ENCODE measurements at places on chromosomes 16 and 17.

- no peak for DNase-seq
Observed at GRCh38 chr16:27259710-27260109, 8.9 kb downstream of the NSMCE1 start.

GRCh38 chr17:35630530-35631148 is 43.5 kb downstream of the AP2B1 start:
- DNase-seq = no peak

DNA sequence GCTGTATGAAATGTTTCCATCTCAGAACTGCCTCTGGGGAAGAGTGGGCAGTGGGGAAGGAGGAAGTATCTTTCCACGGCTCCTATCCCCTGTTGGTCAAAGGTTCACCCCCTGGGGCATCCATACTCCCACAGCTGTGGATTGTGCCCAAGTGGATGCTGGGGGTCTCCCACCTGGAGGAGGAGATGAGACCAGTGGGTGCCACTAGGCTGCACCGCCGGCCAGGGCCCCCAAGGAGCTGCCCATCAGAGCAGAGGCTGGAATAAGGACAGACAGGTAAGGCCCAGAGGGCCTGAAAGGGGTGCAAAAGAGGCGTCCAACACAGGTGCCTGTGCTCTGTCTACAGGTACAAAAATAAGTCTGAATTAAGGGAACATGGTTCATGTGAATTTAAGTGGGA is 87.5 kb downstream of the WSCD1 start:
- no peak for DNase-seq

DNA sequence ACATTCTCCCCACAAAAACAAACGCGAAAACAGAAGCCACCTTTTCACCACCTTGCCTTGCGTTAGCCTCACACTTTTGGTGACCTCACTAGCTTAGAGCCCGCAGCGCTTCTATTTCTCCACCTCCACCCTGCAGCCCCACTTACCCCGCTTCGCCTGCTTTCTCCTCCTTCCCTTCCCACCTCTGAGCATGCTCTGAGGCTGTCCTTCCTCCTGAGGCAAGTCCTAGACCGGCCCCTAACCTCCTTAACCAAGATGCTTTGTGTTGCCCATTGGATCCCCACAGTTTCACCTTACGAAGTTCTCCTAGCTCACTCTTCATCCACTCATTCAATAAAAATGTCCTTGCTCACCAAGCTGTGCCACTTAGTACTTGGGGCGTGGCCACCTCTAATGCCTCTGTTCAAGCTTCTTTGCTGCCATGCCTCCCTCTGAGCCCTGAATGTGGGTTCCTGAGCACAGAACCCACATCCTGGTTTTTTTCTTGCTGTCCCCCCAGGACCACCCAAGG is 1.3 kb downstream of the GNGT2 start:
- no peak for DNase-seq

DNA sequence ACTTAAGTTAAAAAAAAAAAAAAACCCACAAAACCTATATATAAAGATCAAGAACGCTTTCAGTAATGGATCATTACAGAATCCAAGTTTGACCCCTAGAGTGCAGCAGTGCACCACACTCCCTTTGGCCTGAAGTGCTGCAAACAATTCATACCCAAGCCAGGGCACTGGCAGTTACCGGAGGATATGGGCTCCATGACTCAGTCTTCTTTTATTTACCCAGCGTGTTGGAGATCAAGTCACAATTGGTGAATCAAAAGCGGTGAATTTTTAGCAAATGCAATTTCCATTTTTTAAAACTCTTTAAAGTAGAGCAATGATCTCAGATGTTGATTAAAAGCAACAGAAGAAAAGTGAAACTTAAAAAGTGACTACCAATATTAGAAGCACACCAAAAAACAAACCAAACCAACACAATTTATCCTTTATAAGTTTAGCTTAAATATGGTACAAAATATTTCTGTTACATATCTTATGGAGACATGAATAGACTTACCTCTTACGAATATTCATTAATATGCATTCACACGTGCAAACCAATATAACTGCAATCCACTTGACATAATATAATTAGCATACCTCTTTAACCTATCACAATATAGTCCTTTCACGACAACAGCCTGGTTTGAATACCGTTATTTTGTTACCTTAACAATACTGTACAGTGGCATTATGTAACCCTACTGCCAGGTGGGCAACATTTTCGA is 46.3 kb downstream of the ZNF652 start:
- DNase-seq = peak; percentile 97

GRCh38 chr17:9918804-9919352 is 13.8 kb upstream of the RCVRN start:
- no peak for DNase-seq

DNA sequence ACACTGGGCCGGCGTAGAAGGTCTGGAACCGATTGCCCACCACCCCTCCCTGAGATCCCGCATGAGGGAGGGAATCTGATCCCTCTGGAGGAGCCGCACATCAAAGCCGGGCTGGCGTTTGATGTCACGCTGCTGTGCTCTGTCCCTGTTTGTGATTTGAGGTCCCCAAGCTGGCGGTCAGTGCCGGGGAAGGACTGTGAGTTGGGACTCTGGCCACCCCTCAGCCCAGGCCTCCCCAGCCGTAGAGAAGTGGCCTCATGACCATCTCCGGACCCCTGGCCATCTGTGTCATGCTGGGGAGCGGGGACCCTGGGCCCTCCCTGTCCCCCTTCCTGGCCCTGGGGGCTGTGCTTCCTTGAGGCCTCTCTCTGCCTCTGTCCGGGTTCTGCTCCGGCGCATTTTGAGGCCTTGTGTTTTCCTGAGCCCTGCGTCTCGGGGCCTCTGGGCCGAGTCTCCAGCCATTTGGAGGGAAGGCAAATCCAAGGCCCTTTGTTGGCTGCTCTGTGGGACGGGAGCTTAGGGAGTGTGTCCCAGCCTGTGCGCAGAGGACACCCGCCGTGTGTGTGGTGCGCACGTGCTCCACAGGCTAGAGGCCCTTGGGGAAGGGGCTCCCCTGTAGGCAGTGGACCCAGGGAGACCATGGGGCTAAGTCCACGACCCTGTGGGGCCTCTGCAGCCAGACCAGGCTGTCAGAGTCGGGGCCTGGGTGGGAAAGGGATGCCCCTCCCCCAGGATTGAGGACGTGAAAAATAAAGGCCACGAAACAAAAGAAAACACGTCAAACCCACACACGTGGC is 15.1 kb downstream of the ASPSCR1 start:
- no peak for DNase-seq

DNA sequence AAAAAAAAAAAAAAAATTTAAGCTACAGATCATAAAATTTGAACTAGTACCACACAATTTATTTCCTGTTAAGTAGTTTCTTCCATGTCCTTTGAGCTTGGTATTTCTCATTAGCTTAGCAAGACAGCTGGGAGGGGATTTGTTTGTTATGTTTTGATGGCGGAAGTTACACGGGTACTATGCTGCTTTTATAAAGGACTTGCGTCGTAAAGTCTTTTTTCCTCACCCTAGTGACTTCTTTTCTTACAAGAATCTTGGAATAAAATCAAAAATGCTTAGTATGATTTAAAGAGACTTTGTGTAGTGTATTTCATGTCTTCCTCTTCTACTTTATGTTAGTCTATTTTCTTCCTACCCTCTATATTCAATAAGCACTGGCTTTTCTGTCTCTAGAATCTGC is 89.1 kb downstream of the NLK start:
- no peak for DNase-seq

DNA sequence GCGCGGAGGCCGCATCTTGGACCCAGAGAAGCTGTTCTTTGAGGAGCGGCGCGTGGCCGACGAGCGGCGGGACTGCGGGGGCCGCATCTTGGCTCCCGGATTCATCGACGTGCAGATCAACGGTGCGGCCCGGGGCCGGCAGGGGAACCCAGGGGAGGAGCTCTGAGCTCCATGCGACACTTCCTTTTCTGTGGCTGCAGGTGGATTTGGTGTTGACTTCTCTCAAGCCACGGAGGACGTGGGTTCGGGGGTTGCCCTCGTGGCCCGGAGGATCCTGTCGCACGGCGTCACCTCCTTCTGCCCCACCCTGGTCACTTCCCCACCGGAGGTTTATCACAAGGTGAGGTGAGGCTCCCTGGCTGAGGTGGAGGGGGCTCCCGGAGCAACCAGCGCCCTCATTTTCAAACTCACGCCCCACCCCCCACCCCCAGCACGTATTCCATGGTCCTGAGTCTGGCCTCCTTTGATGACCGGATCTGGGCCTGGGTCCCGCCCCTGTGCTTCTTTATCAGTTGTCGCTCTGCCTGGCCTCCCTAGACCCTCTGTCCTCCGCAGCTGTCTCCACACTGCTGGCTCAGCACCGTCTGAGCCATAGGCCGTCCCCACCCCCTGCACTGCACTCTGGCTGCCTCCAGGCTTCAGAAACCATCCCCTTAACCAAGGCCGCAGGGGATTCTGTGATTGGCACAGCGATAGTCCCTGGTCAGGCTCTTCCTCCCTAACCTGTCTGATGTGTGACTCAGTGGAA is 787 bp downstream of the AMDHD2 start:
- DNase-seq = no peak

- DNase-seq = no peak
Observed at GRCh38 chr17:825216-825615, 43.1 kb downstream of the MRM3 start.

DNA sequence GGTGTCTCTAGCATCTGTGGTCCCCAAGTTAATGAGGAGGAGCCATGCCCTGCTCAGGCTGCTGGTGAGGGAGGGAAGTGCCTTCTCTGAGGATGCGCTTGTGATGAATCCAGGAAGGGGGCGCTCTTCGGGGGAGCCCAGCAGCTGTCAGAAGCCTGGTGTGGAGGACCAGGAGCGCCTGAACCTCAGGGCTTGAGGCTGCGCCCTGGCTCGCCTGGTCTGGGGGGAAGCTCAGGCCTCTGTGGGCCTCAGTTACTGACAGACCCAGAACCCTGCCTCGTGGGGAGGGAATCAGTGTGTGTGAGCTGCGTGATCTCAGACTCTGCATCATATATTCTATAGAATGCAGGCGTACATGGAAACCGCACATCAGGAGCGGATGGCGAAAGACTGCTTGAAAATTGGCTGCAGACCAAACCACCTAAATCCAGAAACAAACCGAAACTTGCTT is 126.1 kb downstream of the SEC14L1 start:
- DNase-seq = no peak

DNA sequence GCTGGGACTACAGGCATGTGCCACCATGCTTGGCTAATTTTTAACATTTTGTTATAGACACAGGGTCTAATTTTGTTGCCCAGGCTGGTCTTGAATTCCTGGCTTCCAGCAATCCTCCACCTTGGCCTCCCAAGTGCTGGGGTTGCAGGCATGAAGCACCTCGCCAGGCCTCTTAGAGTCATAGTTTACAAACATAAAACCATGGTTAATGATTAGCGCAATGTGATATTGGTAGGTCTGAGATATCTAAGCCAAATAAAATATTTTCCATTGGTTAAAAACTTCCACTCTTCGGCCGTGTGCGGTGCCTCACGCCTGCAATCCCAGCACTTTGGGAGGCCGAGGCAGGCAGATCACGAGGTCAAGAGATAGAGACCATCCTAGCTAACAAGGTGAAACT is 16.6 kb downstream of the TXNDC11 start:
- DNase-seq = no peak

- DNase-seq = no peak
Observed at GRCh38 chr16:86512860-86513470, 2.6 kb downstream of the FOXF1 start.

- no peak for DNase-seq
Observed at GRCh38 chr17:42274812-42275526, 1.2 kb downstream of the STAT5B start.

DNA sequence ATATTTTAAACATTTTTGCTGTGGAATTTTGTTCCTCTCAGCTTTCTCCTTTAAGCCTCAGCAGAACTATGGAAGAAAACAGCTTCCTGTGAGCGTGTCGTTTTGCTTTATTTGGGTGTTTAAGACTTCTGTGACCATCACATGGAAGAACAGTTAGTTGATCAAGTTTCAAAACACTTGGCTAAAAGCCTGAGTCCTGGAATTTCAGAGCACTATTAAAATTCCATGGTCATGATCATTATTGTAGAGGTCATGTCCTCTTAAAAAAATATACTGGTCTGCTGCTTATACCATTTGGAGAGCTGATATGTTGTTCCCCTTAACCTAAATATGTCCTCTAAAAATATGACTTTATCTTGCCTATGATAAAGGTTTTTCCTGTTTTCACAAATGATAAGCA is 12.6 kb upstream of the CDR2 start:
- DNase-seq = no peak

DNA sequence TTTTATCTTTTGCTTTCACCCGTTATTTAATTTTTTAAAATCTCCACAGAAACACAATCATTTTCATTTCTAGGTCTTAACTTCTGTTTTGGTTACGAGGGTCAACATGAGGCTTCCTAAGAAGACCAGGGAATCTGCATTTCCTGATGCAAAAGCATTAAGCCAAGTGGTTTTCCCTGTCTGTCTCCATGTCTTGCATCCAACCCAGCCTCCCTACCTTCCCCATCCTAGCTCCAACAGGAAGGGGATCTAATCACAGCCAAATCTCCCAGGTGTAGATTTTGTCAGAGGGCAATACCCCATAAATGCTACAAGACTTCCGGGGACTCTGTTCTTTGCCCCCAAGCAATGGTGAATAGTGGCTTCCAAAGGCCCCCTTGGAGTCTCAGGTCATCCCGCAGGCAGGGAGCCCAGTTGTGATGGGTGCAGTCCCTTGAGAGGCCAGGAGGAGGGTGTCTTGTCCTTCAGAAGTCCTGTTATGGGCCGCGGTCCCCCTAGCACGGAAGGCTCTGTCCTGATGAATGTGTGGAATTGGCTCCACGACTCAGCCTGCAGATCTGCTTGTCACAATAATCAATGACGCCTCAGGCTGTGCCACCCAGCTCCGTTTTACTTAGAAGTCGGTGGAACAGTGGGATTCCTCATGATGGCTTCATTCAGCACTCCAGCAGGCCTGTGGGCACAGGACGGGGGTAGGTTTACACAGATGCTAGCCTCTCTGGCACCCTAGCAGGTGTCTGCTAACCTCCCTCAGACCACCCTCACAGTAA is 141.1 kb downstream of the RGS9 start:
- peak; percentile 10 for DNase-seq

GRCh38 chr17:56765449-56765848 is 68.3 kb downstream of the C17orf67 start:
- no peak for DNase-seq

DNA sequence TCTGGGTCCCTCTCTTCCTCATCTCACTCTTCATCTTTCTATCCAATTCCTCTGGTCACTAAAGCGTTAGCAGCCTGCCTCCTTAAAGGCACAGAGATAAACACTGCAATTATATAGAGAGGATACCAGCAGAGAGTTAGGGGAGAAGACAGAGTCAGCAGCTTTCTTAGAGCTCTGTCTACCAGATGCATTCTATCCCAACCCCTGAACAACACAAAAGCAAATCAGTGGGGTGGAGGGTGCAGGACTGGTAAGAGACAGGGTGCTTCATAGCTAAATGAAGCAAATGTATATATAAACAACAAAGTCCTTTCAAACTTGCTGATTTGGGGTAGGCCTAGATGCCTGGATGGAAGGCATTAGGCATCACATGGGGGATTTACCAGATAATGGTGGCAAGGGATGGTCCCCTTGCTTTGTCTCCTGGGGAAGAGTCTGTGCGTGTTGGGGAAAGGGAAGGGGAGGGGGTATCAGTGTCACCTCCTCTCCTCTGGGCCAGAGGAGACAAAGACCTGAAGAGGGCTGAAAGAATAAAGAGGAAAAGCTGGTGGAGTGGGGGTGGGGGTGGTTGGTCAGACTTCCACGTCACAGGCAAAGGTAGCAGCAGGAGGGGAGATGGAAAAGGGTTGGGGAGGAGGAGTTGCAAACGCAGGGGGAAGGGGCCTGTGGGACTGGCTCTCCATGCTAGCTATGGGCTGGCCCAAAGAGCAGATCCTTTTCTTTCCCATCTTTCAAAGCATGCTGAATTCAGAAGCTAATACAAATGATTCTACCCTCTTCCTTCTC is 12.0 kb downstream of the HOXB4 start:
- no peak for DNase-seq

GRCh38 chr17:79813297-79814126 is 16.6 kb upstream of the CBX8 start:
- DNase-seq = no peak
